Metanephros (tissue), 2 donors: ENCODE measurements at places on chromosomes 7 and 10. TPM values are rescaled to one million over a fixed set of nuclear protein-coding genes. Genes with fewer than 3 reads are reported as not detected.

The MACROH2A2 gene
- total RNA-seq, result 39.4 TPM

The CNPY1 gene
- not detected for total RNA-seq

The GJD4 gene
- not detected for total RNA-seq

The PRKCQ gene
- 17.2 TPM for total RNA-seq

The ADCYAP1R1 gene
- 1.9 TPM for total RNA-seq

The TSPAN12 gene
- 146 TPM for total RNA-seq

The DOCK1 gene
- total RNA-seq, result 96.6 TPM

The ZNF438 gene
- total RNA-seq, result 6.3 TPM

The GBF1 gene
- 41.2 TPM for total RNA-seq

The ACHE gene
- 25.6 TPM for total RNA-seq

The KCNH2 gene
- total RNA-seq, result 14.4 TPM

The LLCFC1 gene
- total RNA-seq, result not detected

The TAC1 gene
- total RNA-seq, result 1.1 TPM

The MEIG1 gene
- total RNA-seq, result not detected

The BLVRA gene
- total RNA-seq, result 24.2 TPM

The LEP gene
- 0.70 TPM for total RNA-seq

The RNLS gene
- total RNA-seq, result 19.2 TPM

The LRRN3 gene
- total RNA-seq, result 3.7 TPM

The PPP1R17 gene
- total RNA-seq, result not detected

The SKIDA1 gene
- 7.5 TPM for total RNA-seq

The CYP2W1 gene
- 3.0 TPM for total RNA-seq

The BAIAP2L1 gene
- 4.4 TPM for total RNA-seq

The CLCN1 gene
- 3.9 TPM for total RNA-seq

The JAKMIP3 gene
- 0.35 TPM for total RNA-seq

The SRGN gene
- total RNA-seq, result 93.9 TPM

The ERVW-1 gene
- not detected for total RNA-seq

The GBX1 gene
- total RNA-seq, result 0.64 TPM

The SFTPA2 gene
- total RNA-seq, result not detected
